ENCODE measurements at places on chromosomes 13 and 19. TPM values are rescaled to one million over a fixed set of nuclear protein-coding genes. Genes with fewer than 3 reads are reported as not detected.

LRRC63 gene
- not detected for total RNA-seq

ZNF417 gene
- total RNA-seq = 28.1 TPM

ACP5 gene
- 47.5 TPM for total RNA-seq

SRRM5 gene
- not detected for total RNA-seq

HSH2D gene
- 24.5 TPM for total RNA-seq

MRPL57 gene
- total RNA-seq = 24.1 TPM

CCDC8 gene
- 0.89 TPM for total RNA-seq

HCST gene
- total RNA-seq = 12.5 TPM

LILRA1 gene
- total RNA-seq = not detected

CEACAM20 gene
- total RNA-seq = not detected

ZGLP1 gene
- not detected for total RNA-seq

MED4 gene
- 16.2 TPM for total RNA-seq

KCNC3 gene
- 2.3 TPM for total RNA-seq

CGB1 gene
- total RNA-seq = not detected

TSKS gene
- total RNA-seq = not detected

TBC1D4 gene
- total RNA-seq = 39.1 TPM
